ENCODE measurements at places on chromosomes 6 and 20.

DNA sequence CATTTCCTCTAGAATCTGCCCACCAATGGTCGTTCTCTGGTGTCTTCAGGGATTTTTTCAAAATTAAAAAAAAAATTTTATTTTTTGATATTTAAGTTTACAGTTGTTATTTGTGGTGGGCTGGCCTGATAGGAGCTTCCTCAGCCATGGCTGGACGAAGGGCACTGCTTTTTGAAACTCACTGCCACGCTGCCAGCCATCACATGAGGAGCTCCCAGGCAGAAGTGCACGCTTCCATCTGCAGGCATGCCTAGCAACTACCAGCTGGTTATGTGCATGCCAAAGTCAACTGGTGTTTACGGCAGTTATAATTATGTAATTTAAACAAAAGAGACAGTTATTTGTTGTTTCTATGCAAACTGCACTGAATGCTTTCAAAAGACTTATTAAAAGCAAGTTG lies 105.1 kb downstream of the IRF4 start:
- DNase-seq = no peak

DNA sequence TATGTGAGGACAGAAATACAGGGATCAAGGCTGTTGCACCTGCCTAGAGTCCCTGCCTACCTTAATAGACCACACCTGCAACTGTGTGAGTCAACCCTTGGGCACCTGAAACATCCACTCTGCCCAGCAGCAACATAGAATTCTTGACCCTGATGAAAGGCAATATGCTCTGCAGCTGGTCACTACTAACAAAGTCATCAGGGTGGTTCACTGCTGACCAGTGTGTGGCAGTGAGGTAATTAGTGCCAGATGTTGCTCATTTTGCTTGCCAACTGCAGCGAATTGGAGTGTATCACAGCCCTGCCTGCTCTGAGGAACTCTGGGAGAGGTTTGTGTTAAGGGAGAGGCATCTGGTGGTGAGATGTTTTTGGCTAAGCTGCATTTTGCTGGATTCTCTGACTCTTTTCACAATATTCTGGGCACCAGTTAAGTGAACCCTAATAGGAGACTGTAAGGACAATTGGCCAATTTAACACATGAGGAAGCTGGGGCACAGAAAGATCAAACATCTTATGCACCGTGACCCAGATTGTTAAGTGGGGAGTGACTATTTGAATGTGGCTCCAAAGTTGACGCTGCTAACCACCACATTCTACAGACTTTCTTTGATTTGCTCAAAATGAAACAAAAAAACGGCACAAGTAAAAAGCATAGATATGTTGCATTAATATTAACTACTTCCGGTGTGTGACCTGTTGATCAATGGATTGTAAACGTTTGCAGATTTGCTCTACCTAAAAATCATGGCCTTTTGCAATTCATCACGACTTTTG lies 61.9 kb upstream of the OPRM1 start:
- DNase-seq = no peak

GRCh38 chr6:30834646-30835045 lies 49.7 kb upstream of the DDR1 start:
- no peak for DNase-seq

GRCh38 chr6:160041608-160042007 lies 72.7 kb downstream of the IGF2R start:
- no peak for DNase-seq

DNA sequence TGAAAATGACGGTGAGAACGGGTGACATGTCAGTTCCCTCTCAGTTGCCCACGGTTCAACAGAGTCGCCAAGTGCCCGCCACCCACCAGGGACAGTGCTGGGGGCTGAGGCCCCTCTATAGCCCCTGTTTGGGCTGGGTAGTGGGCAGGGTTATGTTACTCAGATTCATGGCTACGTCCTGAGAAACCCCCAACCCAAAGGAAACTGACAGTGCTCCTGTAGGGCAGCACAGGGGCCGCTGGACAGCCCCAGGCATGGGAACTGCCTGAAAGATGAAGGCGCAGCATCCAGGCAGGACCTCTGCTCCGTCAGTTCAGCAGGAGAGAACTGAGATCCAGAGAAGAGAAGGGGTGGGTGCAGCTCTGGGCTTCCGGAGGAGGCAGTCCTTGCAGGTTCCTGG lies 118.9 kb upstream of the PMEPA1 start:
- DNase-seq = no peak

GRCh38 chr6:33935439-33936080 lies 131.8 kb upstream of the MLN start:
- no peak for DNase-seq

- DNase-seq = no peak
Observed at GRCh38 chr6:53899512-53899911, 104.7 kb downstream of the LRRC1 start.

GRCh38 chr6:31597006-31597405 lies 4.2 kb upstream of the NCR3 start:
- DNase-seq = no peak

GRCh38 chr6:31416394-31417014 lies 13.1 kb downstream of the MICA start:
- no peak for DNase-seq

GRCh38 chr6:37619641-37620040 lies 78.0 kb downstream of the MDGA1 start:
- DNase-seq = no peak

DNA sequence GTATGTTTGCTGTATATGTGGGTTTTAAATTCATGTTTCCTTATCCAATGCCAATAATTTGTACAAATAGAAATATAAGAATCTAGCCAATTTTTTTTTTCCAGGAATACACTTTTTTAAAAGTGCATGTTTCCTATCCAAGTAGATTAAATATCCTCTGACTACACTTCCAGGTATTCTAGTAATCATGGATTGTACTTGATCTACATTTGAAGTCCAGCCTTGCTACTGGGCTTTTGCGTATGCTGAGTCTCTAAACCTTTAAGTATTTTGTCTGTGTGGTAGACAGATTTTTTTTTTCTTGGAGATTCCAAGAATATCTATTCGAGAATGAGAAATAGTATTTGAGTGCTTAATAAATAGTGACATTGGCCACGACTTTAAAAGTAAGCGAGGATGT lies 188.3 kb downstream of the SASH1 start:
- DNase-seq = no peak

GRCh38 chr6:75800133-75800532 lies 51.1 kb downstream of the MYO6 start:
- no peak for DNase-seq

DNA sequence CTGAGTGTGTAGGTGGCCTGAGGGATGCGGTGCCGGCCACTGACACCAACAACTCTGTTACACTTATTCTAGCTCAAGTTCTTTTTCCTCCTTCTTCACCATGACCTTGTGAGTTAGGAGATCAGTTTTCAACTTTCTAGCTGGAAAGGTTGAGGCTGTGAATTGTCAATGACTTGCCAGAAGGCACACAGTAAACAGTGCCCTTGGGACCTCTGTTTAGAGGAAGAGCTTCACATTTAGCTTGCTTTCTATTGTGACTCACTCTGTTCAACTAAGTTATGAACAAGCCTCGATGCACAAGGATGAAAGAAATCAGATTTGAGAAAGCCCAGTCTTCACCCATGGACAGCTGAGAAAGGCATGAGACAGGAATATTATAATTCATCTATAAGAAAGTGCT lies 455.6 kb downstream of the MAFB start:
- DNase-seq = no peak

- DNase-seq = no peak
Observed at GRCh38 chr6:137175868-137176245, 2.4 kb upstream of the IL22RA2 start.

DNA sequence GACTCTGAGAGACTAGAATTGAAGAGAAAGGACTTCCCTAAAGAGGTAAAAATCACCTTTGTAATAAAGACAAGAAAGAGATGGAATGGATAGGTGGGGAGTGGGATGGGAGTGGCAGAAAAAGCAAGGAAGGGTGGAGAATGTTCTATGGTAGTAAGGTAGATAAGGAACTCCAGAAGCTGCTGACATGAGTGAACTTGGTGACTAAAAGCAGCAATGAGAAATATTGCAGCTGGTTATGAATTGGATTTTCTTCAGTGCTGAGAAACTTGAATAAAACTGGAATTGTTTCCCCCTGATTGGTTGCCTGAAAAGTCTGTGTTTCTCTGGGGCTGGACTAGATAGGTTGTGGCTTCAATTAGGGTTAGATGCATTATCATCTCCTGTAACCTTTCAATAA lies 15.7 kb upstream of the DTNBP1 start:
- no peak for DNase-seq

DNA sequence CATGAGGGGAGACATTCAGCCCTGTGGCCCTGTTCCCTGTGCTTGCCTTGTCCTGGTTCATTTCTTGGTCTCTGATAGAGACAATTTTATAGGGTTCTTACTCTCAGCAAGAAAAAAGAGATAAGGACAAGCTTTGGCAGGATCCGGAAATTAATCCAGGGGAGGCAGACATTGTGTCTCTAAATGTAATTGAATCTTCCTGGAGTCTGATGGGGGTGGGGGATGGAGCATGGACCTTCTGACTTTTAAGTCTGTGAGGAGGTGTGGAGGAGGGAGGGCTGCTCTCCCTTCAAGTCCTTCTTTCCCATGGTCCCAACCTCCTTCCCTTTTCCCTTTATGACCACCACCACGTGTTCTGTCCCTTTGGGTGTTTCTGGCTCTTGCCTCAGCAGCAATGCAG lies 512.7 kb downstream of the DHX35 start:
- no peak for DNase-seq

GRCh38 chr6:166703149-166703710 lies 76.2 kb upstream of the RPS6KA2 start:
- no peak for DNase-seq

DNA sequence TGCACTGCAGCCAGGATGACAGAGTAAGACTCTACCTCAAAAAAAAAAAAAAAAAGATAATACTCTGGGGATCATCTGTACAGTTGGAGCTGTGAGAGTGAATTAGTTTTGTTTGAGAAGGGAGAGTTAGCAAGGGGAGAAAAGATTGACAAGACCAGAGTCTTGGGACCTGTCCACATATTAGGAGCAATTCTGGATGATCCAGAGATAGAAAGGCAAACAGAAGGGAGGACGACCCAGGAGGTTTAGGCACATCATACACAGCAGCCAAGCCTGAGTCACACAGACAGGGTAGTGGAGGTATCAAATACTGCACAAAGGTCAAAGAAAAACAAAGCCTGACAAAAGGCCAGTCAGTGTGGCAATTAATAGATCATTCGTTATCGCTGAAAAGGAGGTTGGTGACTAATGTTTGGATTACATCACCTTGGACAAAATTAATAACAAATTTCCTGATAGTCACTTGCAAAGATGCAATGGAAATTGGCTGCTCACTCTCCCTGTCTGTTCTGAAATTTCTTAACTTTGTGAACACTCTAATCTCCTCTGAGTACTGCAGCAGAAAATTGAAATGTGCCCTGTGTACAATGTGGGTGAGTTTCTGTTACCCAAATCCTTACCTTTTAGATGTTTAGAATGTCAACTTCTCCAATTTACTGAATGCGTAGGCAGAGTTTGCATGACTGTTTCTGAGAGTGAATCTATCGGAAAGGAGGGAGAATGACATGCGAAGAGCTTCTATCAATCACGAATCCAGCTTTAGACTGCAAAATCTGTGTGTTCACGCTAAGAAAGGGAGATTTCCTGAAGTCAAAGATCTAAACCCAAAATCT lies 105.4 kb downstream of the TSHZ2 start:
- no peak for DNase-seq

DNA sequence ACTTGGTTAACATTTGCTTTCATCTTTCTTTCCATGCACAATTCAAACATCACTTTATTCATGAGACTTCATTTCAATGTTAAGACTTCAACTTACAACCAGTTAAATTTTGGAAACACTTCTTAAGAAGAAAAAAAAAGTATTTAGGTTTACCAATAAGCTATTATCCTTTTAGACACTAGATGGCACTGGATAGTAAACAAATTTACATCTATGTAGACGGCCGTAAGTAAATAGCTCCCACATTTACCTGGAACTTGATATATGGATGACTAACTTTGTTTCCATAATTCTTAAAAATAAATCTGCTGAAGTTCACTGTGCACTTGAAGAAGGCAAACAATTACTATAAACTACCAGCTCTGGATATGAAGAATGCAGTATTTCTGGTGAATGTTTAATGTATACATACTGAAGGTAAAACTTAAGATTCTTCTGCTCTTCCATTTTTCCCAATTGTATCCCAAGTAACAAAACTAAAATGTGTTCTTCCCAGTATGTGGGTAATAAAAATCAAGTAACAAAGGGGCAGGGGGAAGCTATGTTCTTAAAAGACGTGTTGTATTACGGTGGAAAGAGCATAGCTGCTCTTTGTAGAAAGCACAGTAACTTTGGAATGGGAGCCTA lies 130.6 kb upstream of the C6orf118 start:
- no peak for DNase-seq

DNA sequence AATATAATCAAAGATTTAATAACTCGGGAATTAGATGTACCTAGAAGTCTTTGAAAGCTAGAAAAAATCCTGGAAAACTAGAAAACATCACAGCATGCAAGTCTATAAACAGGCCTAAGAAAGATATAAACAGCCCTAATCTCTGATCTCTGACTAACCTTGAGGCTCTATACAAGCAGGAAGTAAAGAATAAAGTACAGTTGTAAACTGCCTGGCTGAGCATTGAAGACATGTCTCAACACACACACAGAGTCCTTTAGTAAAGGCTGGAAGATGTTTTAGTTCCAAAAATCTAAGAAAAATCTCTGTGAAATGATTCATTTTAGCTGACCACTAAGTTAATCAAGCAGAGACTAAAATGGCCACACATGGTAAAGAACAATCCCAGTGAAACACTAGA lies 774.5 kb downstream of the EYS start:
- DNase-seq = no peak

All from stimulated activated CD4-positive, alpha-beta T cell treated with anti-CD3 and anti-CD28 coated beads, TNF-alpha, amount 100 ng/mL, for 4 hours (primary cell).